ENCODE measurements at places on chromosomes 1 and 21.
A peak's percentile ranks its signal among the peaks of the same experiment; 100 is the strongest.

GRCh38 chr21:35843911-35844667, 216.2 kb downstream of the SETD4 start:
- DNase-seq = peak; percentile 3

DNA sequence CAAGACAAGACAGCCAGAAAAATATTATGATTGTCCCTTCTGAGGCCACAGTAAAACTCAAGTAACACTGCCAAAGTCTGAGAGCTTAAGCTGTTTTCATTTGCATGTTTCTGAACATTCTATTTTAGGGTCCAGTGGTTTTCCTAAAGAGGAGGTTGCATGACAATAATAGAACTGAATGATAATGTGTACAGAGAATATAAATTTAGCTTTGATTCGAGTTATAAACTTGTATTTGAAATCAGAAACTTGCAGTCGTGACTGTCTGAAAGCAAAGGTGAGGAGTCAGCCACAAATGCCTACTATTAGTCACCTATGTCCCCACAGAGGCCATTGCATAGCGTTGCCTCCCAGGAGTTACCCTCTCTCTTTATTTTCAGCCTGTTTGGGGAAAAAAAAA, 363.1 kb upstream of the ADGRL2 start:
- DNase-seq = no peak

GRCh38 chr1:55610203-55610602, 395.0 kb upstream of the USP24 start:
- DNase-seq = no peak

DNA sequence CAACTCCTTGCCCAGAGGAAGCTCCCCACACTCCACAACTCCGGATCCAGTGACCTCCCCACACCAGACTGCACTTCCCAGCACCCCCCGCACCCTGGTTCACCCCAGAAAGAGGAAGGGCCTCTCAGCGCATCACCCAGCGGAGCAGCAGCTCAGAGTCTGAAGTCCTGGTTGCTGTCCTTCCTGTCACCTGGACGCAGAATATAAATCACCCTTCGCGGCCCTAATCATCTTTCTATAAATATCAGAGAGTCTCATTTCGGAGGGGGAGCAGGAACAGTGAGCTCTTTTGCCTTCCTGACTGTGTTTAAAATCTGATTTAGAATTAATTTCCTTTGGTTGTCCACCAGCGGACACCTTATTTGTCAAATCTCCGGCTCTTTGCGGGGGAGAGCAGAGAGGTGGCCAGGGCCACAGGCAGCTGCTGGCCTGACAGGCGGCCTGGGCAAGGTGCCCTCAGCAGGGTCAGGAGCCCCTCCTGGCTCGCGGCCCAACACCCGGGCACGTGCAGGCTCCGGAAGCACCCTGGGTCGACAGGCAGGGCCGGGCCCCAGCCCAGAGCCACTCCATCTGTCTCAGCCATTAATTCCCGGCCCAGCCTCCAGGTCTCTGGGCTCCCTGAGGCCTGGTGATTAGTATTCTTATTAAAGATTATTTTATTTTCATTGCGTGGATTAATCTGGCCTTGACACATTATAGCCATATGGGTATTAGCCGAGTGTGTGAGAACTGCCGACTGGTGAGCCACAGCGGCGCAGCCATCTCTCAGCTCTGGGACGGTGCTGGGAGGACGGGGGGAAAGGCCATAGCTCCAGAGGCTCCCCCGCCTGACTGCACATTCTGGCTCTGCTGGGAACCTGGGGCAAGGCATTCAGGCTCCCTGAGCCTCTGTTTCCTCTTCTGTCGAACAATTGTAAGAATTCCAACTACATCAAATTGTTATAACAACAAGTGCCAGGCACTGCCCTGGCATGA, 19.7 kb downstream of the EPHA8 start:
- no peak for DNase-seq

DNA sequence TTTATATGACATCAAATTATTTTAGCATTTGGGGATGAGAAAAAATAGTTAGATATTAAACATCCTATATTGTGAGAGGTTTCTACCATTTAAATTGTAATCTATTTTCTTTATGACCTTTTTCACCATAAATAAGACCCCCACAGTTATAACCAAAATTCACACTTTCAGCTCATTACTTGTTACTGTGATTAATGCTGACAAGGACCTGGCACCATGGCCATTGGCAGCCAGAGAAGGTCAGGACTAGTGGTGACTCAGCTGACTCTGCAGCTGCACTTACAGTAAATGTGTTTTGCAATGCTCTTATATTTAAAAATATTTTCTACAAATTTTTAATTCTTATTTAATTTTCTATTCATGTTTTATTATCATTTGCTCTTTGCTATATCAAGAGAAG, 133.3 kb upstream of the C1orf105 start:
- no peak for DNase-seq

- DNase-seq = no peak
Observed at GRCh38 chr1:52679498-52679897, 18.6 kb downstream of the COA7 start.

DNA sequence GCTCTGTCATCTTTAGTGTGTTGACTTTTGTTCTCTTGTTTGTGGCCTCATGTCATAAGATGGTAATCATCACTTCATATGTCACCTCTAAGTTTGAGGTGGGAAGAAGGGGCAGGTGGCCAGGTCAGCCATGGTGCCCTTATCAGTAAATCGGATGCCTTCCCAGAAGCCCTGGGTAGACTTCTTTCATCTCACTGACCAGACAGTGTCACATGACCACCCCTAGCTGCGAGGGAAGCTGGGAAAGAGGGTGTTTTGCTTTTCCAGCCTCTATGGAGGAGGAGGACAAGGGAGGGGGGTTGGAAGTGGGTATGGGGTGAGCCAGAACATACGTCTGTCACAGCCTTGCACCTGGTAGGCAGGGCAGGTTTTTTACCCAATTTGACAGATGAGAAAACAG, 28.6 kb downstream of the TNFRSF1B start:
- no peak for DNase-seq

- no peak for DNase-seq
Observed at GRCh38 chr1:222335586-222335985, 212.3 kb downstream of the HHIPL2 start.

- no peak for DNase-seq
Observed at GRCh38 chr1:201369209-201369608, 8.3 kb downstream of the TNNT2 start.

GRCh38 chr21:44533891-44534627, 5.9 kb downstream of the KRTAP10-1 start:
- DNase-seq = no peak

DNA sequence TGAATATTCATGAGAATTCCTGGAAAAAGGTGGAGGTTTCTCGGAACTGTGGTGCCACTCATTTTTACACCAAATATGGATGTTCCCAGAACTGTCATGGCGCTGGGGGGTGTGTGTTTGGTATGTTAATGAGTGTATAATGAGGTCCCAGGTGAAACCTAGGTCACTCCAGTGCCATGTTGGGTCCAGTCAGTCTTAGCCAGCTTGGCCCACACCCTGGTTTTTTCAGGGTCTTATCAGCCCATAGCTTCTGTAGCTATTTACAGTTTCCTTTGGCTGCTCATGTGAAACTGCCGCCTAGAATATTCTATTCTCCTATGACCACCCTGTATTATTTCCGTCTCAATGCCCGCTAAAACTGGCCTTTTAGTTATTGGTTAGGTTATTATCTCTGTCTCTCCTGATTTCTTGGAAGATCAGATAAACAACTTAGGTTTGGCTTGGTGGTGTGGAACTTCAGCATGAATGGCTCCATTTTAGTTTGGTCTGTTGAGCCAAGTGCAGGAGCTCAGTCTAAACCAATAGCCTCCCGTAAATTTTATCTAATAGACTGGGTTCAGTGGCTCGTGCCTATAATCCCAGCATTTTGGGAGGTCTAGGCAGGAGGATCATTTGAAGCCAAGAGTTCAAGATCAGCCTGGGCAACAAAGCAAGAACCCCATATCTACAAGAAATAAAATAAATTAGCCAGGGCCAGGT, 42.1 kb upstream of the EDARADD start:
- no peak for DNase-seq

DNA sequence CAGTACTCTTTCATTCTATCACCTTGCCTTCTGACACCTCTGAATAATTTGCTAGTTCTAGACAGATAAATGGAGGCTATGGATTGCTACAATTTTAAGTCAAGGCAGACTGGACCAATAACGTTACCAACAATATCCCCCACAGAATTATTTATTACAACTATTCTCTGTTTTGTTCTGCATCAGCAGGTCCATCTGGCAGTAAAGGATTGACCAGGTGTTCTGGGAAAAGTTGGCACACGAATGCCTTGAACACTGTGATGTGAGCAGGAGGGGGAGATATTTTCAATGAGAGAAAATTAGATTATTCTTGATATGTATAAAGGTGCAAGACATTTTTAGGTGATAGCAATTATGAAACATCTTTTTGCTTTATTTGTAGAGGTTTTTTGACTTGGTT, 718.8 kb upstream of the TMPRSS15 start:
- no peak for DNase-seq

GRCh38 chr1:77545970-77546369, 136.5 kb downstream of the ZZZ3 start:
- no peak for DNase-seq

DNA sequence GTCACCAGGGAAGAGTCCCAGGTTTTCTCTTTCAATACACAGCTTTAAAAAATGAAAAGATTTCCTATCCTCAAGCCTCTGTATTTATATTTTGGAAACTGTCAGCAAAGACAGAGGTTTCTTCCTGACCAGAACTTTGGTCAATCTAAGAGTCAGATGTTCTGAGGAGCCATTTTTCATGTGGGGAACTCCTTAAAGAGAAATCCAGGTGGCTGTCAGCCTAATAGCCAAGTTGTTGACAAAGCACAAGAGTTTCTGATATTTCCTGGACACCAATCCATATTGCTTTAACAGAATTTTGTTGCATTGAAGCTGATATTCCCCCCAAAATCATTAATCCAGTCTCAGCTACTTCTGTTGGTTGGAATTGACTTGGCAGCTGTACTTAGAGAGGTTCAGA, 318.6 kb upstream of the NFIA start:
- DNase-seq = no peak

DNA sequence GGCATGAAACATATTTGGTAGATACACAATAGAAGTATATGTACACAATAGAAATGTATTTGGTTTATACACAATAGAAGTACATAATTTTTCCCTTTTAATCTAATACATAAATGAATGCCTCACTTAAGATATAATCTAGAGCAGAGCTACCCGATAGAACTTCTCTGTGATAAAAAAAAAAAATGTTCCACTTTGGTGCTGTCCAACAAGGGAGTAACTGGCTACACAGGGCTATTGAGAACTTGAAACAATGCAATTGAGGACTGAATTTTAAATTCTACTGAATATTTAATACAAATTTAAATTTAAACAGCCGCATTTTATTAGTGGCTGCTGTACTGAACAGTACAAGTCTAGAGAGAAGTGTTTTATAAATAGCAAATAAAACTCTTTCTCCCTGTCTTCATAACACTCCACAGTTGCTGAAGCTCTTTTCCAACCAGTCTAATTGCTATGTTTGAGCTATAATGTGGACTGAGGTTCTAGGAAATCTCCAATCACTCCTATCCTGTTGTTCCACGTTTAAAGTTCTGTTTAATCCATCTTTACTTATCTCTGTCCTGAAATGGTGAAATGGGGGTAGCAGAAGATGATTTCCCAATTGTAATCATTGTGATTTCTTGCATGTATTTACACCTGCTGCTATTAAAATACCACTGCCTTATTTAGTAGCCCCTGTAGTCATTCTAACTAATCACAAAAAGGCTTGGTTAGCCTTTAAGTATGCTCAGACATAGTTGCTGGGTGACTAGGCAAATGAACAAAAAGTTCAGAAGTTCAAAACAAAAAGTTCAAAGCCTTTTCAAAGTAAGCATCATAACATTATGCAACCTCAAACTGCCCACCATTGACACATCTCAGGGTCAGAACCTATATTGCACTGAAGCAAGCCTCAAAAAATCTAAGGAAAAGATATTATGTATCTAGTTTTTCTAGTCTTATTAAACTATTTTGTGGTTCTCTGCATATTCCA, 192.3 kb upstream of the C1orf87 start:
- no peak for DNase-seq

GRCh38 chr1:91553177-91553591, 52.5 kb downstream of the CDC7 start:
- DNase-seq = peak; percentile 56

GRCh38 chr1:31592132-31592531, 15.8 kb downstream of the TINAGL1 start:
- DNase-seq = no peak

DNA sequence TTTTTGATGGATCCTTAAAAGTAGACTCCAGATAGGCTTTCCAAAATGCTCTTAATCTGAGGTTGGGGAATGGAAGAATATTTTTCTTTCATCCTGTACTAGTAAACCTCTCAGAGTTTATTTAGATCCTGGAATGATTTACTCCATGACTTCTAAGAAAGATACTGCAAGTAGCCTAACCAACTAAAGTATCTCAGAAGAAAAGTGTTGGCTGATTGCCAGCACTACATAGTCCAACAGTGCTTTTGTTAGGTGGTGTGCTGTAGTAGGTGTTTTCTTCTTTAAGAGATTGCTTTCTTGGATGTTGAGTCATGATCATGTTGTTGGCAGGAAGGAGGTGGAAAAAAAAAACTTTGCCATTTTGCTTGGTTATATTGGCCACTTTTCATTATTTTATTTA, 119.8 kb downstream of the OSBPL9 start:
- peak; percentile 47 for DNase-seq

DNA sequence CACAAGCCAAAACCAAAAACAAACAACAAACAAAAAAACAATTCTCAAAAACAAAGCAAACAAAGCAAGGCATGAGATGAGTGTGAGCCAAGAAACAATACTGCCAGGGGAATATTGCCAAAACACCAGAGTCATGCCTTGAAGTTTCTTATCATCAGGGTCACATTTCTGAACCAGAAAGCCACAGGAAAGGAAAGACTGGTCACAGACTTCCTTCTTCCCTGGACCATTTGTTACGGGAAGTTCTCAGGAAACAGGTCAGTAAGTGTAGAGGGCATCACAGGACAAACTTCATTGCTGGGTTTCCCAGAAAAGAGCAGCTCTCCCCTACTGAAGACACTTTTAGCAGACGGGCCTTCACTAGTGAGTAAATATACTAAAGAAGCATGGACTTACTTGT, 191.2 kb downstream of the GABPA start:
- DNase-seq = no peak

DNA sequence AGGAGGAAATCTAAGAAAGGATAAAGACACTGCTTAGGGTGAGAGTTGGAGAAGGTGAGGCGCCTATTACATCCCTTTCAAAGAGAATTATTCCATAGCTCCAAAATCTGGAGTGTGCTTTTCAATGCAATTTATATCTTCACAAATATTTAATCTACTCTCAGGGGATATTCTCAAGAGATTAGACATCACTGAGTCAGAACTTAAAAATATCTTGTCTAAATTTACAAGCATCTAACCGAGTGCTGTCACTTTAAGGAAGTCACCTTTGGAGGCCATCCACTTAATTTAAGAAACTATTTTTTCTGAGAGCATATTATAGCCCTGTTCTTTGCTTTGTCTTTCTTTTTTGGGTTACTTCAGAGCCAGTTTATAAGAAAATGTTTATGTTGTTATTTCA, 134.6 kb downstream of the TNFSF18 start:
- DNase-seq = no peak

DNA sequence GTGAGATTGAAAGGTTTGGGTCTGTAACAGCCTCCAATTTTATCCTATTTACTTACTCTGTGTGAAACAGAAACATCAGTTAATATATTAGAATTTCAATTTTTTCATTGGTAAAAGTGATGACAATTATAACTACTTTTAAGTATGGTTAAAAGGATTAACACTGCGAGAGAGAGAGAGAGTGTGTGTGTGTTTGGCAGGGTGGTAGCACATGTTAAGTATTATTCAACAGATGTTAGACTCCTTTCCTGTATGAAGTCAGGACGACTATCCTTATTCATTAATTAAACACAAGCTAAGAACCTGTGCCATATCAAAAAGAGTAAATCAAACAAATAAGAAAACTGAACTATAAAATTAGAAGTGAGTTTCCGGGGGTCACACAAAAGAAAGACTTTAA, 662.5 kb downstream of the PLPP3 start:
- no peak for DNase-seq
